ENCODE measurements at places on chromosomes 1 and 21. TPM values are rescaled to one million over a fixed set of nuclear protein-coding genes. Genes with fewer than 3 reads are reported as not detected.
A peak's percentile ranks its signal among the peaks of the same experiment; 100 is the strongest.

GRCh38 chr21:39176271-39176709 is 7.0 kb downstream of the PSMG1 start:
- H3K27ac ChIP-seq, result no peak overlapping the region
- H3K36me3 ChIP-seq, result no peaks in the 10 kb centered on the region
- DNase-seq, result no peak
- peaks cover under 1% of the 10 kb centered on the region for H3K4me1 ChIP-seq

DNA sequence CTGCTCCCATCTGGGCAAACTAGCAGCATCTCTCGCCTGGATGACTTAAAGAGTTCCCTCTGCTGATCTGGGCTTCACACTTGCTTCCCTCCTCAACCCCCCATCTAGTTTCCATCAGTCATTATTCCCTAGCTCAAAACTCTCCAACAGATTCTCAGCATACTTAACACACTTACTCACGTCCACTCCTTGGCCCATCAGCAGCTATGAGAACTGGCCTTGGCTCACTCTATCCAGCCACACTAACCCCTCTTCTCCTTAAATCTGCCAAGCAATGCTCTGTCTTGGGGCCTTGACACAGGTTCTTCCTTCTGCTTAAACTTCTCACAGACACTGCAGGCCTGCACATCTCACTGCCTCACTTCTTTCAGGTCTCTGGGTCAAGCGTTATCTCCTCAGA is 41.6 kb downstream of the GNG12 start:
- H3K27me3 ChIP-seq, result no peaks in the 10 kb centered on the region
- no peaks in the 10 kb centered on the region for H3K36me3 ChIP-seq

DNA sequence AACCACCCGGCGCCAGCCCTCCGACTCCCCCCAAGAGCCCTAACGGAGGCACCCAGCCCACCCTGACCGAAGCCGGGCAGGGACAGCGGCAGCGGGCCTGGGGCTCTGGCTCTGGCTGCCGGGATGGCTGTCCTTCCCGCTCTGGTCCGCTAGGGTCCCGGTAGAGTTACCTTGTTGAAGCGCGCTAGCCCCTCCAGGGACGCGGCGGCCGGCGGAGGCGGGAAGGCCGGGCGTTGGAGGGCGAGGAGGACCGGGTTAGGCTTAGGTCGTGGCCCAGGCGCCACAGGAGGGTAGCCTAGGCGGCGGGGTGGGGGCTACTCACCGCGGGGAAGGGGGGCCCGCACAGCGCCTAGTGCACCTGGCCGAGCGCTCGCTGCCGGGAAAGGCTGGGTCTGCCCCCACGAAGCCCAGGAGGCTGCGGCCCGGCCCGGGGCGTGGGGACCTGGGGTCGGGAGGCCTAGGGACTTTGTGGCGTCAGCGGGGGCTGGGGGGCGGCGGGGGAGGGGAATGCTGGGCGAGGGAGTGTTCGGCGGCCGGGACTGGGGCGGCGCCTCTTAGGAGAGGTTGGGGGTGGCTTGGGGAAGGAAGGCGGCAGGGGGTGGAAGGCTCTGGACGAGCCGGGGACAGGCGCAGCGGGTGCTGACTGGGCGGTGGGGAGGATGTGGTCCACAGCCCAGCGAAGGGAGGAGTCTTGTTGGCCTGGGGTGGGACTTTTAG is at the start of gene TRIM17:
TRIM17 (minus strand) TSS at position 645 of the 717 bp plus-strand sequence. CDS start 1,789 bp downstream, outside the sequence.
- H3K27ac ChIP-seq, result no peak within 1 kb of the TSS
- peaks cover 30% of the 10 kb centered on the region for H3K4me1 ChIP-seq
- H3K27me3 ChIP-seq, result peaks cover 37% of the 10 kb centered on the region
- H3K4me3 ChIP-seq, result peak within 1 kb of the TSS; percentile 14
- DNase-seq, result no peak
- no peaks in the 10 kb centered on the region for H3K36me3 ChIP-seq

GRCh38 chr1:243595527-243596210 is 254.4 kb downstream of the AKT3 start:
- no peaks in the 10 kb centered on the region for H3K4me1 ChIP-seq
- H3K27me3 ChIP-seq, result no peaks in the 10 kb centered on the region
- H3K4me3 ChIP-seq, result no peak overlapping the region

DNA sequence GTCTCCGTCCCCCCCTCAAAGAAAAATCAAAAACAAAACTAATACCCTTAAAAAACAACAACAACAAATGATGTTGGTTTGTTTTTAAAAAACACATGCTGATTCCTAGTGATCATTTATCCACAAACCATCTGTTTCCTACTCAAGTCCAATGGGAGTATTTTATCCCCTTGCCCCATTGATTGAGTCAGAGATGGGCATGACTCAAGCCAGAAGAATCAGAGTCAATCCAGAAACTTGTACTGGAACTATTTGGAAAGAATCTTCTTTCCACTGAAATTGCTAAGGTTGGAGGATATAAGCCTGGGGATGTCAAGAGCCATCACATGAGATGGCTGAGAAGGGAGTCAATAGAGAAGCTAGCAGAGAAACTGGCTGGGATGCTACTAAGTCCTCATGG is 176.4 kb downstream of the MIS18A start:
- no peak overlapping the region for H3K4me3 ChIP-seq
- DNase-seq, result no peak
- H3K27ac ChIP-seq, result no peak overlapping the region
- H3K27me3 ChIP-seq, result no peaks in the 10 kb centered on the region
- H3K36me3 ChIP-seq, result no peaks in the 10 kb centered on the region

GRCh38 chr1:7621334-7622219 is 149.5 kb upstream of the VAMP3 start:
- no peak for DNase-seq
- no peak overlapping the region for H3K27ac ChIP-seq
- H3K4me3 ChIP-seq, result no peak overlapping the region
- no peaks in the 10 kb centered on the region for H3K4me1 ChIP-seq
- no peaks in the 10 kb centered on the region for H3K36me3 ChIP-seq

- H3K4me1 ChIP-seq, result peaks cover 6% of the 10 kb centered on the region
- no peaks in the 10 kb centered on the region for H3K27me3 ChIP-seq
- DNase-seq, result no peak
- H3K36me3 ChIP-seq, result no peaks in the 10 kb centered on the region
- H3K27ac ChIP-seq, result no peak overlapping the region
- no peak overlapping the region for H3K4me3 ChIP-seq
These were observed 6.8 kb upstream of the VAMP4 start for GRCh38 chr1:171748651-171749050.

GRCh38 chr1:72100771-72101170 is 181.6 kb downstream of the NEGR1 start:
- no peaks in the 10 kb centered on the region for H3K27me3 ChIP-seq
- no peak for DNase-seq
- H3K27ac ChIP-seq, result no peak overlapping the region
- no peak overlapping the region for H3K4me3 ChIP-seq
- no peaks in the 10 kb centered on the region for H3K4me1 ChIP-seq
- H3K36me3 ChIP-seq, result no peaks in the 10 kb centered on the region

GRCh38 chr1:202806845-202807450 is 1.3 kb downstream of the KDM5B start:
- H3K4me1 ChIP-seq, result peaks cover 62% of the 10 kb centered on the region
- H3K4me3 ChIP-seq, result peak overlapping the region; percentile 98
- no peak for DNase-seq
- H3K36me3 ChIP-seq, result no peaks in the 10 kb centered on the region
- H3K27me3 ChIP-seq, result no peaks in the 10 kb centered on the region

DNA sequence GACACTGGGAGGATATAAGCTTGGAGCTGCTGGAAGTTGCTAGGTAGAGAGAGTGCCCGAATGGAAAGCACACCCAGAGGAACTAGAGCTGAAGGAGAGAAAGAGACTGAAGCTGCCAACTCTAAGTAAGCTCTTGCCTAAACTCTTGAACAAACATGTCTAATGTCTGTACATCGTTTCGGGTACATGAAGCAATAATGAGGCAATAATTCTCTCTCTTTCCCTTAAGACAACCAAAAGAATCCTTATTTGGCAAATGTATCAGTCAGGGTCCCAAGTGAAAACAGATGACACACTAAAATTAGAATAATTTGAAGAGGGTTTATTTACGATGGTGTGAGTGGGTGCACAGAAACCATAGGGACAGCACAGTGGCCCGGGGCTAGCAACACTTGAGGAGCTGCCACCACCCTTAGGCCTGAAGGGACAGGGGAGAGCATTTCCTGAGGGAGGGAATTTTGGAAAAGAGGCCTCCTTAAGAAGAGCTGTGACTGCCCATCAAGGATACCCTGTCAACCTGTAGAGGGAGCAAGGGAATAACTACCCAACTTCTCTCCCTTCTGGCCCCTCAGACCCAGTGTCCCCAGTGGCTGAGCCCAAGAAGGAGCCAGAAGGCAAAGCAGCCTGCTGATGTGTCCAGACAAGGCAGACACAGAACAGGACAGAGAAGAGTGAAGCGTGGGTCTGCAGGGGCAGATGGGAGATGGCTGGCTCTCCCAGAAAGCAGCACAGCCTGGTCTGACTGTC is 36.1 kb upstream of the KHDRBS1 start:
- H3K27me3 ChIP-seq, result no peaks in the 10 kb centered on the region
- no peak for DNase-seq
- no peaks in the 10 kb centered on the region for H3K36me3 ChIP-seq
- peaks cover 13% of the 10 kb centered on the region for H3K4me1 ChIP-seq

DNA sequence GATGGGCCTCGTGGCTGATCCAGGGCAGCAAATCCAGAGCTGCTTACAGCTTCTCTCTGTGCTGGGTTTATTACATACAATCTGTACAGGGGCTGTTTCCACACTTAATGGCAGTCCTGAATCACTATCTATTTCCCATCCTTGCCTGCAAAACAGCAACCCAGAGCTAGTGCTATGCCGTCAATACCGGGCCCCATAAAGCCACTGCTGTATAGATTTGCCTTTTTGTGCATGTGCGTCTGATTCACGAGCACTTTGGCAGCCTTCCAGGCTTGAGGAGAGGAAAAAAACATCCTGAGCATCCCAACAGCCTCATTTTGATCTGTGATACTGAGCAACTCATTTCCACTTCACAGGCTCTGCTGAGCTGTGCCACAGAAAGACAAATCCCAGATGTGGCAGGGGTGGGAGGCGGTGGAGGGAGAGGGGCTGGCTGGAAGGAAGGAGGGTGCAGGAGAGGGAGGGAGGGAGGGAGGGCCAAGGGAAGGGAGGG is 65.2 kb upstream of the TARBP1 start:
- no peak overlapping the region for H3K4me3 ChIP-seq
- no peaks in the 10 kb centered on the region for H3K27me3 ChIP-seq
- no peaks in the 10 kb centered on the region for H3K36me3 ChIP-seq
- peaks cover 13% of the 10 kb centered on the region for H3K4me1 ChIP-seq
- peak overlapping the region; percentile 1 for H3K27ac ChIP-seq
- peak; percentile 58 for DNase-seq

Gene HLX
- total RNA-seq, result 29.2 TPM

Gene SUSD4
- total RNA-seq, result not detected

Gene NCMAP
- 191 TPM for total RNA-seq

Gene RHBDL2
- 1.3 TPM for total RNA-seq

Gene TCHH
- total RNA-seq, result under 0.01 TPM

Gene VHLL
- not detected for total RNA-seq

Gene CHI3L2
- 37.2 TPM for total RNA-seq
